ENCODE measurements at places on chromosomes 16 and 17.

DNA sequence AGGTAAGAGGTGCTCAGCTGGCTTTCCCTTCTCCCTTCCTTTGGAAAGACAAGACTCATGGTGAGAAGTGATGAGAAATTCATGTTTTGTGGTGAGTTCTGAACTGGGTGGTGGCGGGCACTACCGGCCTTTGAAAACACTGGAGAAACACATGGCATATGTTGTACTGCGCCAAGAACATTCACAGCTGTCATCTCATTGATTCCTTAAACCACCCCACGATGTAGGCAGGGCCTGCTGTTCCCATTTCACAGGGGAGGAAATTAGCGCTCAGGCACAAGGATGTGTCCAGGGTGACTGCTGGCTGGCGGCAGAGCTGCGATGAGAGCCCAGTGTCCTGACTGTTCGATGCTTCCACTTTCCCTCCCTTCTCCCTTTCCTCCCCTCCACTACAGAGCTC is 1.6 kb upstream of the DOC2B start:
- no peak for DNase-seq

- peak; percentile 73 for DNase-seq
Observed at GRCh38 chr17:350706-351448, 1.7 kb downstream of the RPH3AL start.

DNA sequence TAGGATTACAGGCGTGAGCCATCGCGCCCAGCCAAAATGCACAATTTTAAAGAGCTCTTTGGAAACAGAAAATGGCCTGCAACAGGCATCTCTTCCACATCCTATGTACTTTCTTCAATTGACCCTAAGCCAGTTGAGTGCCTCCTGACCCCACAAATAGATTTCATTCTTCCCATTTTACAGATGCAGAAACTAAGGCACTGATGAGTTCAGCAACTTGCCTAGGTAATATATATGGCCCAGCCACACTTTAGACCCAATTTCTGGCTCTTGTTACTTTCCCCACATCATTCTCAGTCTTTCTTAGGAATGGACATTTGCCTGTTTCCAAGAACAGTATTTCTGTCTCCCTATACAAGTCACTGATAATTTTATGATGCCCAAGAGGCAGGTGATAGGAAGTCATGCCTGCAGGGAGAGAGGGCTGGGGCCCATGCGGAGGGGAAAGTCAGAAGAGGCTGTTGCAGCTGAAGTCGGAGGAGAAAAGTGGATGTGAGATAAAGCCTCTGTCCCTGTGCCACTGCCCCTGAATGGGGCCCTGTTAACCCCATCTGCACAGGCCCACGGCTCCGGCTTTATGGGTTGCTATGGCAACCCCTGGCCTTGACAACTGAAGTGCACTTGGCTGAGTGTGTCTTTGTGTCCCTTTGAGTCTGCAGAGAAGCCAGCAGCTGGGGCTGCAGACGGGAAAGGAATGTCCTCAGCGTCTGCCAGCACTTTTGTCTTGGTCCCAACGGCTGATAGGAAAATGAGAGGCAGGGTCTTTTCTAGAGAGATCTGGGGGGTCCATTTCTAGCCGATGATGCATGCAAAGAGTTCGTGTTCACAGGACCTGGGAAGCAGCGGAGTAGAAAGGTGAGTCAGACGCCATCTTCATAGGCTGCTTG is 45.9 kb downstream of the ABAT start:
- peak; percentile 73 for DNase-seq

- DNase-seq, result no peak
Observed at GRCh38 chr16:54652201-54652770, 278.4 kb upstream of the IRX5 start.

- no peak for DNase-seq
Observed at GRCh38 chr16:24771779-24772157, 42.3 kb downstream of the TNRC6A start.

GRCh38 chr16:53131050-53131362 is 76.2 kb downstream of the CHD9 start:
- DNase-seq, result no peak

GRCh38 chr16:48434653-48435317 is 49.6 kb upstream of the SIAH1 start:
- DNase-seq, result no peak

- no peak for DNase-seq
Observed at GRCh38 chr16:65224994-65225393, 103.1 kb upstream of the CDH11 start.

- no peak for DNase-seq
Observed at GRCh38 chr17:19370493-19370960, 7.8 kb upstream of the MAPK7 start.

DNA sequence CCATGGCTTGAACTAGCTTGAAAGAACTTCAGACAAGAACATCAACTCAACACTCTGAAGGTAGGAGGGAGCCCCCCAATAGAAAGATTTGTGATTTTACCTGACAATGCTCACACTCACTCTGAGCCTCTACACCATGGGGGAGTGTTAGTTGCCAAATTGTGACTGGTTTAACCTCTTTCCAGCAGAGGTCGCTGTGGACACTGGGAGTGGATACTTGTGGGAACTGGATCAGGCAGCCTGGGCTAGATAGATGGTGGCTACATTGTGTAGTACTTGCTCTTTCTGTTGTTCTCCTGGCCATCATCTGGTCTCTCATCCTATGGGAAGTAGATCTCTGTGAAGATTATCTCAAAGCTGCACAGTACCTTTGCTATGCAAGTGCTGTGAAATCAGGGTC is 2.9 kb downstream of the SMPD3 start:
- peak; percentile 87 for DNase-seq

DNA sequence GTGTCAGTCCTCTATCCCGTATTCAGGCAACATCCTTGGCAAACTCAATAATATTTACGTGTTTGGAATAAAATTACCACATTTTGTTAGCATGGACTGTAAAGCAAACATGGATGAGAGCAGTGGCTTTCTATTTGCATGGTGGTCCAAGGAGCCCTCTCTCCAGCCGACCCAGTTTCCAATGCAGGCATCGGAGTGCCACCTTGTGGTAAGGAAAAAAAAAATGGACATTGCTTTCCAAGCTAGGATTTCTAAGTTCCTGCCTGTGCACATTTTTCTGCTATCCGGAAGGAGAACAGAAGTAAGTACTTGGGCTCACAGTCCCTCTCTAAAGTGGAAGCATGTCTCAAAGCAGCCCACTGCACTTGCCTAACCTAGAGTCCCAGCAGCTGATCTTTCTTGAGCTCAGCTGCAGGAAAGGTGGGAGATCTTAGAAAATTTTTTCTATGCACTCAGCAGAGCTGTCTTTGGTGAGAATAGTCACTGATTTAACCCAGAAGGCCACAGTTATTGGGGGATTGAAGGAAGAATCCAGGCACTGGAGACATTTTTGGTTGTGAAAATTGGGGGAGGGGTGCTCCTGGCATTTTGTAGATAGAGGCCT is 46.0 kb upstream of the ERCC4 start:
- peak; percentile 67 for DNase-seq

DNA sequence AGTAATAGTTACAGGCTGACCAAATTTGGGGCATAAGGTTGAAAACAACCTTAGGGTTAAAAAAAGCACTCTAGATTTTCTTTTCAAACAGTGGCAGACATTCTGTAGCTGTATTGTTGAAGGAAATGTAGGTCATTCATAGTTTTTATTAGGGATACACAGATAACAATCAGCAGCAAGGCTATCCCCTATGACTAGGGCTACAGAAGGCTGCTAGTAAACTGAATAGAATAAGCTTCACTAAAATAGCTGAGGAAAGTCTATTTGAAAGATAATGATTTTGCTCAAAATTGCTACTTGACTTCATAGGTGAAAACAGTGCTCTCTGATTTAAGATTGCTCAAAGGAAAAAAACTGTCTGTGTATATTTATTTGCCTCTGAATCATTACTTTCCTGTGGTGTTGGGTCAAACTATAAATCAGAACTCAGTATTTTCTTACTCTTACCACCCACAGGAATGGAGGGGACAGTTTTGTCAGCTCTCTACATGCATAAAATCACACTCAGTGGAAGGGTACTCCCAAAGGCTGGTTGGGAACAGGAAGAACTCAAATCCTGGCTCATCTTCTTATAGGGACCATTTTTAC is 24.8 kb downstream of the RPGRIP1L start:
- no peak for DNase-seq

DNA sequence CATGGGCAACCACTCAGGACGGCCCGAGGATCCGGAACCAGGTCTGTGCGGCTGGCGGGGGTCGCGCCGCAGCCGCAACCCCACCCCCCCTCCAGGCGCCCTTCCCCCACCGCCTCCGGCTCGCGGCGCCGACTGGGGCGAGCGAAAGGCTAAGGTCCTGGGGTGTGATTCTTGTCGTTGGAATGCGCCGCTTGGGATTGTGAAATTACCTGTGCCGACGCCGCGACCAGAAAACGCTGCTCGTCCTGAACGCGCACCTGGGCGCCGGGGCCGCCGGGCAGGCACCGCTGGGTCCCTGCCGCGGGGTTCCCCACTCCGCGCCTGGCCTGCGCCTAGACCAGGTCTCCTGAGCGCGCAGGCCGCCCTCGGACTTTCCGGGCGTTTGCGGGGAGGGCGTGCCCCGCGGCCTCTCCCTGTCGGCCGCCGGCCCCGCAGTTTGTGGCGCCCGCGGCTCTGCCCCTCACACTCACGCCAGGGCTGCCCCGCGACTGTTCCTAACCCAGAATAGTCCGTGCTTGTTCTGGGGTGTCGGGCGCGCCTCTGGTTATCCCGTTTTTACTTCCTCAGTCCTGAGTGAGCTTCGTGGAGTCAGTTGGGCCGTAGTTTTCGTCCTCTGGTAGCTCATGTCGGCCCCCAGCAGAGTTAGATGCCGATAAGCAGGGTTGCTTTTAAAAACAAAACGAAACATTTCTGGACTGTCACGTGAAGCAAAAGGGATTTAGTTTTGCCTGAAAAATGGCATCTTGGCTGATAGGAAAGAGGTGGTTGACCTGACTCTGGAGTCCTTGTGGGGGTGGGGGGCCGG is 147.2 kb downstream of the SPECC1 start:
- peak; percentile 92 for DNase-seq

DNA sequence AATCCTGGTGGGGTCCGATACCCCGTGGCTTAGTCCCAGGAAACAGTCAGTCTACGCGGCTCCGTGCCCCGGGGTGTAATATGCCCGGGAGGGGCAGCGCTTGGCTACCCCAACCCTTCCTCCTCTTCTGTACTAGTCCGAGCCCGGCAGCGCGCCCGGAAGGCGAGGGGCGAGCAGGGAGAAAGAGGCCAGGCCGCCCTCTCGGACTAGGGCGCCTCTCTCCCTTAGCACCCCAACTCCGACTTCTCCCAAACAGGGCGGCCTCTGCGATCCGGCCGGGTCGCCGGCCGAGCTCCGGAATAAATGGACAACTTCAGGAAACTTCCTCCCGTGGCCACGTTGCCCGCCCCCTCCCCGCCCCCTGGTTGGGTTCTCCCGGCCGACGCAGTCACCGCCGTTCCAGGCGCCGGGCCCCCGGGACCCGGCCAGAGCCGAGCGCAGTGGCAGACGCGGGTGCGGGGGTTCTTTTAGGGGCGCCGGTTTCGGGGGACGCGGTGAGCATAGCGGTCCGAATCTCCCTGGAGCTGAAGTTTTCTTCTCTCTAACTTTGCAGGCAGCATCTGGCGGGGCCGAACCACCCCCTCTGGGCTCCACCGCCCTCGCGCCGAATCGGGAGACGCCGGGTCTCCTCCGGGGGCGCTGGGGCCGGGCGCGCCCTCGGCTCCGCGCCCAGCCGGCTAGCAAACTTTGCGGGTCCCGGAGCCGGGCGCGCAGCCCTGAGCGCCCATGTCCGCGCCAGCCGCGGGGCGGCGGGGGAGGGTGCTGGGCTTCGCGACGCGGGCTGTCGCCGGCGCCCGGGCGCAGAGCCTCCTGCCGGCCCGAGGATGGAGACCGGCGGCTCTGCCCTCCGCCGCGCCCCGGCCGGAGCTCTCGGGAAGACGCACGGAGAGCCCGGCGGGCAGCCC is at the start of gene SDK2:
Gene SDK2 (minus strand): TSS at position 301 of the 905 bp plus-strand sequence. CDS start 357 bp downstream, outside the sequence.
- peak; percentile 39 for DNase-seq

DNA sequence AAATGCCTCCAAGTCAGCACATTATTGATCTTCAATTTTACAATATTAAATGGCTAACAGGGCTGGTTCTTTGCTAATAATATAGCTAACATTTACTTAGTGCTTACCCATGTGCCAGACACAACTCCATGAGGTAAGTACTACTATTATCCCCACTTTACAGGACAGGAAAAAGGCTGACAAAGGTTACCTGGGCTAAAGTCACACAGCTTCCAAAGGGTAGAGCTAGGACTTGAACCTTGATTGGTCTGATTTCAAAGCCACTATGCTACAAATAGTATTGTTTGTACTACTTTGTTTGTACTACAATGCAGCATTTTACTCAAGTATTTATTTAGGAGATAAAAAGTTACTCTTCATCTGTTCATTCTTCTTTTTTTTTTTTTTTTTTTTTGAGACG is 31.9 kb downstream of the BRD7 start:
- DNase-seq, result no peak

- DNase-seq, result no peak
Observed at GRCh38 chr17:57276621-57277020, 20.3 kb downstream of the MSI2 start.

DNA sequence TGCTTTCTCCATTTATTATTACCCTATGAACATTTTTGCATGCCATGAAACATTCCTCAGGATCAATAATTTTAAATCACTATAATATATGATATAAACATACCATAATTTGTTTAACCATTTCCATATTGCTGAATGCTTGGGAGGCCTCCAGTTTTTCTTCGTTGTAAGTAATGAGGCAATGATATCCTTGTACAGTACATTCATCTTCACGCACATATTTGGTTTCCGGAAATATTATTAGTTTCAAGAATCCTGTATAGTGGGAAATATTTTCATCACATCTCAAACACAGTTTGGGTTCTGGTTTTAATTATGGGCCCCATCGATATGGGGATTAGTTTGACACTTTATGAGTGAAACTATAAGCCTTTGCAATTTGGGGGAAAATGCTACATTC is 135.4 kb downstream of the HS3ST3B1 start:
- DNase-seq, result no peak

DNA sequence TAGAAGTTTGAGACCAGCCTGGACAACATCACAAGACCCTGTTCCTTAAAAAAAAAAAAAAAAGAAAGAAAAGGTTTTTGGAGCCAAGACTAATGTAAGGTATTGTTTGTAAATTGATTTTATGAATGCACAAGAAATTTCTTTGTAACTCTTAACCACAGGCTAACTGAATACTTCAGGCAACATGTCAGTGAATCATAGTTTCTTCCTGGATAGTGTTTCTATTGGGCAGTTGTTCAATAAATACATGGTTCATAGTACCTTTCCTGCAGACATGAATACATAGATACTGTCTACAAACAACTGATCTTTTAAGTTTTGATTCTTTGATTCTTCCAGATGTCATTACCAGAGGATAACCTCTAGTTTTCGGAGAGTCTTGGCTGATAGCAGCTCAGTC is 11.6 kb downstream of the DDX42 start:
- no peak for DNase-seq
